Hematopoietic multipotent progenitor cell treated with erythropoietin and hydrocortisone succinate and interleukin-3 and kit ligand, for 4 days (in vitro differentiated cells): ENCODE measurements at places on chromosomes 6 and 20.

GRCh38 chr6:144310765-144311164 lies 25.6 kb downstream of the UTRN start:
- DNase-seq, result no peak

- no peak for DNase-seq
Measured at GRCh38 chr20:34143951-34144350, 31.9 kb upstream of the EIF2S2 start.

DNA sequence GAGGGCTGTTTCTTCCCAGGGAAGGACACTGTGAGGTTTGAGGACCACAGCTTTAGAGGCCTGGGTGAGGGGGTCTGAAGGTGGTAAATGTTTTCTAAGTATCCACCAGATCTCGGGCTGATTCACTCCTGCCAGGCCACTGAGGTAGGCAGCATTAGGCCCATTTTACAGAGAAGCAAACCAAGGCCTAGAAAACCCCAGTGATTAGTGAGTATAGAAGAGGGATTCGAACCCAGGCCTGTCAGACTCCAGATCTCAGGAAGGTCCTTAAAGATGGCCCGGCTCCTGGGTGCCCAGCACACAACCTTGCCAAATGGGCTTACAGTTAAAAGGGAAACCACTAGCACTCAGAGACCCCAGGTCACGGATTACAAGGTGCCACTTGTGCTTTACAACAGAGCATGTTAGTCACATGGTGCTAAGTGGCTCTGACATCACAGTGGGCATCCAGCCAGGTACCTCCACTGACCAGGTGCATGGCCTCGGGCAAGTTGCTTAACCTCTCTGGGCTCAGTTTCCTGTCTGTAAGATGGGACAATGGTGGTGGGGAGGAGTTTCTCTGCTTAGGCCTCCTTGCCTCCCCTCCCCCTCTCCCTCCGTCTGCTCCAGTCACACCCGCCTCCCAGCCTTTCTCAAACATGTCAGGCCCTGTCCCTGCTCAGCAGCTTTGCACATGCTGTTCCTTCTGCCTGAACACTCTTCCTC lies 18.8 kb upstream of the SIRPA start:
- no peak for DNase-seq

DNA sequence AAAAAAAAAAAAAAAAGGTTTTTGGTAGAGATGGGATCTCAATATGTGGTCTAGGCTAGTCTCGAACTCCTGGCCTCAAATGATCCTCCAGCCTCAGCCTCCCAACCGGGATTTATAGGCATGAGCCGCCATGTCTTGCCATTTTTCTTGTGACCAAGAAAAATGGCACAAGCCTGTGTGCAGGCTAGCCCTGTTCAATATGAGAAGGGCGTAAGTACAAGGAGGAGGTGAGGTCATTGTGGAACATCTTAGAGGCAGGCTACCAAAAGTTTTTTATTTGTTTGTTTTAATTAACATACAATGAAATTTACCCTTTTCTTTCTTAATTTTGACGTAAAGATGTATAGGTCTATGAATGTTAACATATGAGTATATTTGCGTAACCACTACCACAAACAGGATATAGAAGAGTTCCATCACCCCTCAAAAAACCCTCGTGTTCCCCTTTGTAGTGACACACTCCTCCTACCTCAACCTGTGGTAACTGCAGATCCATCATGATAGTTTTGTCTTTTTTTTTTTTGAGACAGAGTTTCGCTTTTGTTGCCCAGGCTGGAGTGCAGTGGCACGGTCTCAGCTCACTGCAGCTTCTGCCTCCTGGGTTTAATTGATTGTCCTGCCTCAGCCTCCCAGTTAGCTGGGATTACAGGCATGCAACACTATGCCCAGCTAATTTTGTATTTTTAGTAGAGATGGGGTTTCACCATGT lies 28.3 kb upstream of the KIF3B start:
- peak; percentile 68 for DNase-seq
